Stimulated activated CD8-positive, alpha-beta memory T cell treated with anti-CD3 and anti-CD28 coated beads, Interleukin-7, amount 100 ng/mL, for 24 hours (primary cell): ENCODE measurements at places on chromosomes 13 and 19.

DNA sequence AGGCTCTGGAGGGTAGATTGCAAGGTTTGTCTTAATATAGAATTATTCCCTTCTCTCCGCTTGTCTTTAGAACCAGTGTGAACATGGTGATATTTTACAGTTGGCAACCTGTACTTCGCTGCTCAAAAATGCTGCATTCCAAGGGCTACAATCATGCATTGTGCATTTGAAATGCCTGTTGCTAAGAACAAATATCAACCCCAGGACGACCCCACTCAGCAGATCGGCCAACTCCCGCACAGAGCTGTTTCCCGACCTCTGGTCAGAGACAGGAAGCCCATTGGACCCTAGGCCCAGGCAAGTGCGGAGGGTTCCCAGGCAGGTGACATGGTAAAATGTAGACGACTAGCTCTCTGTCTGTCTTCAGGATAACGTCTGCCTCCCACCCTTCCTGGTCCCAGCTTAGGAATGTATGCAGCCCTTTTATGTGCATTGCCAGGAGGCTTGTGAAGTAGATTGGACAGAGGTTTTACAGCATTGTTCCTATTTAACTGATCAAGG lies 263.5 kb downstream of the FOXO1 start:
- no peak for DNase-seq

GRCh38 chr13:92806215-92806614 lies 420.4 kb upstream of the GPC6 start:
- no peak for DNase-seq

- no peak for DNase-seq
These were observed 1.4 kb upstream of the HSD17B14 start for GRCh38 chr19:48837687-48838086.

GRCh38 chr13:98254513-98254912 lies 77.4 kb upstream of the RNF113B start:
- no peak for DNase-seq

GRCh38 chr13:45784755-45785675 lies 66.5 kb downstream of the SIAH3 start:
- no peak for DNase-seq

GRCh38 chr19:17716309-17716929 lies 2.9 kb upstream of the MAP1S start:
- no peak for DNase-seq

DNA sequence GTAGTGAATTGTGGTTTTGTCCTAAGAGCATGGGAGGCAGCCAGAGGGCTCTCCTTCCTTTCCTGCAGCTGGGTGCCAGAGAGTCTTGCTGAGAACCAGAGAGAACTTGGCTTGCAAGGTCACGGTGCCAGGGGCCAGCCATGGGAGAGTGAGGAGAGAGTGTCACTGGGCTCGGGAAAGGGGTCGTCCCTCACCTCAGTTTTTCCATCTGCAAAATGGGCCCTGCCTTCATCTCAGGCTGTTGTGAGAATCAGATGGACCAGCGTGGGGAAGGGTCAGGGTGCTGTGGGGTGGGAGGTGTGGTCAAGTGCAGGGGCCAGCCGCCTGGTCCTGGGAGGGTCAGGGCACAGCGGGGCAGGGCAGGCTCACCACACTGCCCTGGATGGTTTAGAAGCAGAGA lies 7.3 kb downstream of the LRP3 start:
- DNase-seq, result no peak

DNA sequence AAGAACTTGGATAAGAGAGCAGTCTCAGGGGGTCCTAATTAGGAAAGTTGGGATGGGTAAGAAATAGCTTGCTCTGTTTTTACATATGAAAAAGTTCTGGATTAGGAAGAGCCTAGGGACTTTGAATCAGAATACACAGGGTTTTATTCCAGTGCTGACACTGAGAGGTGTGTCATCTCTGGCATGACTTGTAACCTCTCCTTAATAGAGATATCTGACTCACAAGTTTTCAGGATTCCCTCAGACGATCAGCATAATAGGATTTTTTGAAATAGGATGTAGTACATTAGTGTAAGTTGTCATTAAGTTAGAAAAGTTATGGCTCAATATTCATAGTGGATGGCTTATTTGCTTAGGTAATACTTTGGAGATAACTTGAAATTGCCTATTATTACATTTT lies 555.2 kb upstream of the MIR17HG start:
- no peak for DNase-seq

DNA sequence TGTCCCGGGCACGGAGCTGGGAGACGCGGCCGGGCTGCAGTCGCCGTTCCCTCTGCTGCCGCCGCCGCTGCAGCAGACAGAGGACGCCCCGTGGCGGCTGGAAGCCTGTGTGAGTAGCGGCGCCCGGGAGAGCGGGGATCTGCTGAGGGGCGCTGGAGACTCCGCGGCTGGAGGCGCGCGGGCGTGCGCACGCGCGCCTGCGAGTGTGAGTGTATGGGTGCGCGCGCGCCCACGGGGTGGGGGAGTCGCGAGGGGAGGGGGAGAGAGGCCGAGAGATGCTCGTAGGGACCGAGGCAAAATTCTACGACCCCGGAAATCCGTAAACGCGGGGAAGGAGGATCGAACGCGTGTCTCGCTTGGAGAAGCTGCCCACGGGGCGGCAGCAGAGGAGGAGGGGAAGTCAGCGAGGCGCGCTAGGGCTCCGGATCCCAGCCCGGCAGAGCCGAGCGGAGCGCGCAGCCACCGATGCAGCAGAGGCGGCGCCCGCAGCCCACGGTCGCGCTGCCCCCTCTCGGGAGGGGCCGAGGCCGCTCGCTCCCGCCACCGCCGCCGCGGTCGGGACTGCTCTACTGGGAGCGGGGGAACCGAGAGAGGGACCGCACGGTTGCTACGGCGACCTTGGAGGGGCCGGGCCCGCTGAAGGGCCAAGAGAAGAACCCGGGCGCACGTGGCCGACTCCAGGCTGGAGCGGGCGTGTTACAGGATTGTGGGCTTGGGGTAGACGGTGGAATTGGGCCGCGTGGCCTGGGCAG lies at the start of gene ENOX1:
Gene ENOX1, minus strand, starts transcription at position 207 of the 752 bp plus-strand sequence.
- DNase-seq, result no peak

GRCh38 chr13:113665597-113666328 lies 1.3 kb upstream of the GRK1 start:
- no peak for DNase-seq

GRCh38 chr13:111387026-111387871 lies 66.8 kb downstream of the TEX29 start:
- no peak for DNase-seq

DNA sequence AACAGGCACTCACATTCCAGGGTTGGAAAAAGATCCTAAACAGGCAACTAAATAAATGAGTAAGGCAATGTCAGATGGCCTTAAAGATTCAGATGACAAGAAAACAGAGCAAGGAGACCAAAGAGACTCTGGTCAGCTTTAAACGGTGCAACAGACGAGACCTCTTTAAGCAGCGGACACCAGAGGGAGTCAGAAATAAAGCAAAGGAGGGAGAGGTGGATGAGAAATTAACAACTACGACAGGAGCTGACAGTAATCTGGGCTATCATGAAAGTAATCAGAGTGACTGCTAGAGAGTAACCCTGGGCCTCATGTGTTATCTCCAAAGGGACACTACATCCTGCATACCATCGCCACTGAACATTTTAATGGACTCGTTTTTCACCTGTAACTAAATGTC lies 1.1 kb downstream of the ZNF550 start:
- no peak for DNase-seq
